ENCODE measurements at places on chromosomes 5 and 9.

DNA sequence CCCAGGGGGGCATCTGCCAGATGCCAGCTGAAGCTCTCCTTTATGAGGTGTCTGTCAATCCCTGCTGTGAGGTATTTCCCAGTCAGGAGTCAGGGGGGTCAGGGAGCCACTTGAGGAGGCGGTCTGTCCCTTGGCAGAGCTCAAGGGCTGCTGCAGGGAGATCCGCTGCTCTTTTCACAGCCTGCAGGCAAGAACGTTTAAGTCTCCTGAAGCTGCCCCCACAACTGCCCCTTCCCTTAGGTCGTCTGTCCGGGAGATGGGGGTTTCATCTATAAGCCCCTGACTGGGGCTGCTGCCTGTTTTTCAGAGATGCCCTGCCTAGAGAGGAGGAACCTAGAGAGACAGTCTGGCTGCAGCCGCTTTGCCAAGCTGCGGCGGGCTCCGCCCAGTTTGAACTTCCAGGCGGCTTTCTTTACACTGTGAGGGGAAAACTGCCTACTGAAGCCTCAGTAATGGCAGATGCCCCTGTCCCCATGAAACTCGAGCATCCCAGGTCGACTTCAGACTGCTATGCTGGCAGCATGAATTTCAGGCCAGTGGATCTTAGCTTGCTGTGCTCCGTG, 148.3 kb downstream of the RPS23 start:
- no peak for DNase-seq

DNA sequence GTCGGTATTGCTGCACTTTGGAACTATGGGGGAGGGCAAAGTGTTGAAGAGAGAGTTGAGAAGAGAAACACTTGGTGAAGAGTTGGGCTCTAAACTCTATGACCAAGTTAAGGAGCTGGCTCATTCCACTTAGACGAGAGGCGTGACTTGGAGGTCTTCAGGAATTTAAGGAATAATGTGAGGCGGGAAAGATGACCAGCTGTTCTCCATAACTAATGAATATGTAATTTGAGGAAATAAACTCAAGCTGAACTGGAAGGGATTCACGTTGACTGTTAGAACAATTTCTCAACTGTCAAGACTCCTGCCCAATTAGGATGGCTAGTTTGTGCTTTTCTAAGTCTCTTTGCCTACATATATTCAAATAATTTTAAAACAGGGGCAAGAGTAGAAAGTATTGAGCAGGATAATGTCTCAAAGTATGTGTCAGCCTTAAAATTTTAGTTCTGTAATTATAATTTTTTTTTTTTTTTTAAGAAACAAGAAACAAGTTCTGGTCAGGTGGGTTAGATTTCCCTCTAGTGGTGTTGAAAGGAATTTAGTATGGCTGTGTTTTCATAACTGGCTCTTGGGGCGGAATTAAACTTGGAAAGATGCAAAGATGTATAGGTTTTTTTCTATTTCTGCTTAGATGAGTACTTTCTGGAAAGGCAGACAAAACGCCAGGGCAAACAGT, 33.4 kb downstream of the TMEM252 start:
- no peak for DNase-seq

- no peak for DNase-seq
These were observed 3.5 kb upstream of the GBGT1 start for GRCh38 chr9:133167096-133167730.

GRCh38 chr9:38451162-38451561, 26.9 kb upstream of the IGFBPL1 start:
- no peak for DNase-seq

DNA sequence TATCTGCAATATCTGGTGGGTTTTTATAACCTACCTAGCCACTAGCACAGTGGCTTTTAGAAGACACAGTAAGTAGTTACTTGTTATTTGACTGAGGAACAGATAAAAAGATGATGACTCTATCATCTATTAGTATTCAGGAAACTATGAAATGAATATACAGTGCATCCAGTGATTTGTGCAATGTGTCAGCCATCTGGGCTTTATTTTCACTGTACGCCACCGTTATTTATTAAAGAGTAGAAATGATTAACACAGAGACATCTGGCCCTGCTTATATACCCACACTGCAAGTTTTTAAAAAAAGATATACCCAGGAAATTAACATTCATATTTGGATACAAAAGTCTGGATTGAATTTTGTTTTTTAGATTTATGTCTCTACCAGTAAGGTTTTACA, 408.4 kb downstream of the PDE4D start:
- no peak for DNase-seq

DNA sequence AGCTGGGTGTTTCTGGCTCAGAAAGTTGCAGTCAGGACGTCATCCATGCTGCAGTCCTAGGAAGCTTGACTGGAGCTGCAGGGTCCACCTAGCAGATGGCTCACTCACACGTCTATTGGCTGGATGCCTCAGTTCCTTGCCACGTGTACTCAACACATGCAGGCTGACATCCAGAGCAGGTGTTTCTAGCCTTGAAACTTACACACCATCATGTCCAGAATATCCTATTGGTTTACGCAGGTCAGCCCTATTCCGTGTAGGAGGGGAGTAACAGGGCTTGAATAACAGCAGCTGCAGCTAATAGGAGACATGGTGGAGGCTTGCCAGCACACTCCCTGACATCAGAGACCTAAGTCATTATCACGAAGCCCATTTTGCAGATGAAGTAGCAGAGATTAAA, 473.5 kb downstream of the ACTL7B start:
- DNase-seq: no peak

GRCh38 chr9:108156270-108156998, 666.9 kb upstream of the KLF4 start:
- DNase-seq: no peak

- DNase-seq: no peak
These were observed 1.9 kb upstream of the NDUFB6 start for GRCh38 chr9:32574858-32575257.

- DNase-seq: no peak
These were observed 12.0 kb downstream of the REXO4 start for GRCh38 chr9:133405508-133406438.

DNA sequence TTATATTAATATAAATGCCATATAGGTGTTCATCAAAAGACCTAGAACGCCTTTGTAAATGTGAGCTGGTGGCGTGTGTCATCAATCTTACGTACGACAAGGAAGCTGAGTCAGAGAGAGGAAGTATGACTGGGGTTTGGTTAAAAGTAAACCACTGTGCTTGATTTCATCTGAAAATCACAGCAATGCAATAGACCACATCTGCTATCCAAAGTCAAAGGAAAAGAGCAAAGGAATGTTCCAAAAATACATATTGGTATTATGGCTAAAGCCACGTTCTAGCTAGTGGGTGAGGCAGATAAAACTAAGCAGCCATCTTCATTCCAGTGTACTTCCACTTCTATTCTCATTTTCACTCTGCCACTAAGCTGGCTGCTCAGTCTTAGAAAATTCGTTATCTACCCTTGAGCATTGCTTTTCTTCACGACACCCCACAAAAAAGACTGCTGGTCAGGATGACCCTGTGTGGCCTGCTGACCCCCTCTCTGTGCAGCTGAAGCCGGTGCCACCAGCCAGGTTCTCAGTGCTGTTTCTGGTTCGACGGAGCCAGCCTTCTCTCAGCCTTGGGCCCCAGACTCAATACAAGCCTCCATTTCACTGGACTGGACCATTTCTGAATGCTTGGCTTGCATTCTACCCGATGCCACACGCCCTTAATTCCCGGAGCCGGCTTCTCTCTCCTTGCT, 23.8 kb downstream of the SHC3 start:
- DNase-seq: no peak

GRCh38 chr5:107772418-107773310, 101.9 kb upstream of the EFNA5 start:
- no peak for DNase-seq

- DNase-seq: no peak
These were observed 85.4 kb upstream of the MIER3 start for GRCh38 chr5:57037355-57037754.

DNA sequence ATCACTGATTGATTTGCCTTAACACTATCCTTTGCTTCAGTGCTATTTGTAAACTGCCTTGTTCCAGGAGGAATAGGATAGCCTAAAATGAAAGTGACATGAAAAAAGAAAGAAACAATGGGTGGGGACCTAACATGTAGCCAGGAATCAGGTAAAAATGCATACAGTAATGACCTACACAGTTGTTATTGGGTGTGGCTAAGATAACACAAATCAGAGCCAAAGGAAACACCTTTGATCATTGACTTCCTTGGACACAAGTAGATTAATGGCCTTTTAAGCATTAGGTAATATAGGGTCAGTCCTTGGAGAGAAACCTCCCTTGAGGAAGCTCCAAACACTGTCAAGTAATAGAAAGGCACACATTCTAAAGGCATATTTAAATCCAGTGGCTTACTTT, 220.4 kb downstream of the TRPM3 start:
- no peak for DNase-seq

DNA sequence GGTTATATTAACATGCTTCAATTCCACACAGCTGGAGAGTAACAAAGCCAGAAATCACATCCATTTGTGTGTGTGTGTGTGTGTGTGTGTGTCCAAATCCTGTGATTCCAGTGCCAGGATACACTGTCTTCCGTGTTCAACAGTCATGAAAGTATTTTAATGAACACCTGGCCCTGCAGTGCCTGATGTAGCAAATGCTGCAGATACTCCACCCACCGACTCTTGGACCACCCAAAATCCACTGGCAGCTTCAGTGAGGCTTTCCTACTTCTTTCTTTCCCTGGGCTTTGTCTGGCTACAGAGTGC, 13.1 kb upstream of the INSYN2B start:
- DNase-seq: no peak

DNA sequence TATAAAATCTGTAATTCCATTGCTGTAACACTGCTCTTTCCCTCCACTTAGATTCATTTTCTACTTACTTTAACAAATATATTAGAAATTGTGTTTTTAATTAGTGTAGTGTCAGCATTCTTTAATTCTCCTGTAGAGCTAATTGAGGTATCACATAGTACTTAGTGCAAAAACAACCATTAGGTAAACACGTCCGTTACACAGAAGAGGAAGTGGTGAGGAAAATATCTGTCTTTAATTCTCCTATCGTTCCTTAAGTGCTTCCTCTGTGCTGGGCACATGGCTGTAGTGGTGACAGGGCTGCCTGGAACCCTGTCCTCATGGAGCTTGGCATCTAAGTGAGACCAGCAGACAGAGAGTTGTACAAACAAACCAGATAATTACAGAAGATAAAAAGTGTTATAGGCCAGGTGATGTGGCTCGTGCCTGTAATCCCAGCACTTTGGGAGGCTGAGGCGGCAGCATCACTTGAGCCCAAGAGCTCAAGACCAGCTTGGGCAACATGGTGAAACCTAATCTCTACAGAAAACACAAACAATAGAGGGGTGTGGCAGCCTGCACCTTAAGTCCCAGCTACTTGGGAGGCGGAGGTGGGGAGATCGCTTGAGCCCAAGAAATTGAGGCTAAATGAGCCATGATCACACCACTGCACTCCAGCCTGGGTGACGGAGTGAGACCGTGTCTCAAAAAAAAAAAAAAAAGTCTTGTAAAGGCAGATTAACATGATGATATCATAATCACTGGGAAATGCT, 36.4 kb downstream of the PARP8 start:
- DNase-seq: no peak

DNA sequence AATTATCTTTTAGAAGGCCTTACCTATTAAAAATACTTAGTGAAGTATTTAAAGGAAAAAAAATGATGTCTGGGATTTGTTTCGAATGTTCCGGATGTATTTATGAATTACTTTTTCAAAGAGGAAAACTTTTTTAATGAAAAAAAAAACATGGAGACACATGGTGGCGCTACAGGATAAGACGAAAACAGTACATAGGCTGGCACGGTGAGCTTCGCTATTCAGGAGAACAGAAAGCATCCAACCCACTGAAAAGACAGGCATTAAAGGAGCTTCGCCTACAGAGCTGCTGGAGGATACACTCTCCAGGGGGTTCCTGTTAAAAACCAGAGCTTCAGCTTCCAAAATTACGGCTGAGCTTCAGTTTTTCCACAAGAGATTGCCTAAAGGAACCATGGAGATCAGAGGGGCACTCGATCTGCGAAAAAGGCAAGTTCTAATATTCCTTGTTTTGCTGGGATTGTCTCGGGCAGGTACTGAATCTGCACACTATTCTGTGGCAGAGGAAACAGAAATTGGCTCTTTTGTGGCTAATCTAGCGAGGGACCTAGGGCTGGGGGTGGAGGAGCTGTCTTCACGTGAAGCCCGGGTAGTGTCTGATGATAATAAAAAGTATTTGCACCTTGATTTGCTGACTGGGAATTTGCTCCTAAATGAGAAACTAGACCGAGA, at the start of gene PCDHB14:
TSS of gene PCDHB14 (plus strand) at position 232 of the 672 bp plus-strand sequence. CDS start at position 395, 163 bp downstream.
- no peak for DNase-seq

GRCh38 chr9:135664801-135665794, 2.0 kb downstream of the LCN9 start:
- DNase-seq: no peak

DNA sequence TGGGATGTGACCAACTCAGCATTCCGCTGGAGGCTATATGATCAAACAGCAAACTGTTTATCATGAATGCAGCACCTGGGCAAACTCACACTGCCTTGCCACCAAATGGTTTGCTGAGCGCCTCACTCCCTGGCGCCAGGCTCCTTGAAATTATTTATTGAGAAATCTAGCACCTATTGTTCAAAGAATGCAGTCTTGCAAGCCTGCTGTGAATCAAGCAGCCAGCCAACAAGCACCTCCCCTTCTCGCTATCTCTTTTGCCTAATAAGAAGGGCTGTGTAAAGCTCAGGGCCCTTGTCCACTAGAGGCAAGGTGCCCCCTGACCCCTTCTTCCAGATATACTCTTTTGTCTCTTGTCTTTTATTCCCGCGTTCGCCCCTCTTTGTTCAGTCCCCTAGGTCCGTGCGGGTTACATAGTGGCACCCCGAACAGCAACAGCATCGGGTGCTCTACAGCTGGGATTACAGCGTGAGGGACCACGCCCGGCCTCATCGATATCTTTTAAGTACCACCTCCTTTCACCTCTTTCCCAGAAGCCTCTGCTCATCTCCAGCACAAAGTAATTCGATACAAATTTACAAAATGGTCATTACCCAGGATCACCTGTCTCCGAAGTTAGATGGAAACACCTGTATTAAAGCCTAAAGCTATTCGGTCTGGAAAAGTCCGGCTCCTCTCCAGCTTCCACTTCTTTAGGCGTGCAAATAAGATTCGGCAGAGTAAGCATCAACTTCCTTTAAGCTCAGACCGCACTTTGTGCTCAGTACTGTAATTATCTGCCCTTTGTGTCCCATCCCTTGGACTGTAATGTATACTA, 896 bp downstream of the RIGI start:
- DNase-seq: no peak

- DNase-seq: no peak
These were observed 102.2 kb upstream of the EQTN start for GRCh38 chr9:27398982-27399653.

Data from stimulated activated CD4-positive, alpha-beta T cell treated with anti-CD3 and anti-CD28 coated beads, Interleukin-2, amount 100 ng/mL, for 48 hours (primary cell).